ENCODE measurements at places on chromosomes 3 and 15.

DNA sequence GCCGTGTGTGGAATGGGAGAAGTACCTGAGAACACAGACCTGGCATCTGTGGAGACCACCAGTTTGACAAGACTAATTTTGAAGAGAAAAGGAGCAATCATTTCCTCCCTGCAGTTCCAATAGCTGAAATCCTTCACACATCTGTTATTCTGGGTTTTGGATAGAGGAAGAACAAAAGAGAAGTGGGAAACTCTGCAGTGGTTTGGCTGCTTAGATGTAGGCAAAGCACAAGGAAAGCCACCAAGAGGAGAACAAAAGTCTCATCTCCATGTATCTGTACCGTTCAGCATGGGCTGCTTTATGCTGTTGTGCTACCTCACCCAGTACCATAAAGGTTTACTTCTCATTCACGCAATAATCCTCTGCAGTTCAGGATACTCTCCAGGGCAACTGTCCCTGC, 153.1 kb upstream of the COL8A1 start:
- no peak for DNase-seq

GRCh38 chr3:127049393-127049792, 66.5 kb downstream of the PLXNA1 start:
- DNase-seq: no peak

DNA sequence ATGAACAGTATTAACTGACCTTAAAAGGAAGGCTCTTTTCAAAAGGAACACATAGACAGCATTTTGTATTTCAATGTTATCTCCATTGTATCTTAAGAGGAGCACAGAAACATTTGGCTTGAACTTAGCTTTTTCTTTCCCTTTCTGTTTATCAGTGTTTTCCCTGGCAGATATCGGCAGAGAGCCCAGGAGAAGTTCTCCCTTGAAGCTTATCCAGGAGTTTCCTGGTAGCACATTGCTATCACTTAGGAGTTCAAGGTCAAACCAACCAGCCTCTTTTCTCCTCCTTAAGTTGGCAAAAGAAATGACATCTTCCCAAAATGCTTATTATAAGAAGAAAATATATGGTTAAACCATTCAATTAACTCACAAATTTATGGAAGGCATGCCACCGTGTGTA, 344.6 kb upstream of the UBE2E2 start:
- DNase-seq: no peak

GRCh38 chr15:62809115-62809967, 233.2 kb upstream of the TPM1 start:
- no peak for DNase-seq

DNA sequence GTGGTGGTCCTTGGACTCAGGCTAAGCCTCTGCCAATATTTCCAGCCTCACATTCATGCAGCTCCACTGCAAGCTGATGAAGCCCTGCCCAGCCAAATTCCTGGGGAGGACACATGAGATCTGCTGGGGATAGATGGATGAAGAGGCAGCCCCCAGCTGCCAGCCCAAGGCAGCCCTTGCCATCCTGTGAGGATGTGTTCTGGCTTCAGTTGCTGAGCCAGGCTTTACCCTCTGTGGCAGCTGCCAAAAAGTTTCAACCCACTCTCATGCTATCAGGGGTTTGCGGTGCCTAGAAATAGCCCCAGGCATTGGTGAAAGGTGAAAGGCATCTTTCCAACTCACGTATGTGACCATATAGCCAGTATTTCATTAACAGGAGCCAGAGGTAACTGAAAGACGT, 37.6 kb downstream of the C2CD4A start:
- no peak for DNase-seq

DNA sequence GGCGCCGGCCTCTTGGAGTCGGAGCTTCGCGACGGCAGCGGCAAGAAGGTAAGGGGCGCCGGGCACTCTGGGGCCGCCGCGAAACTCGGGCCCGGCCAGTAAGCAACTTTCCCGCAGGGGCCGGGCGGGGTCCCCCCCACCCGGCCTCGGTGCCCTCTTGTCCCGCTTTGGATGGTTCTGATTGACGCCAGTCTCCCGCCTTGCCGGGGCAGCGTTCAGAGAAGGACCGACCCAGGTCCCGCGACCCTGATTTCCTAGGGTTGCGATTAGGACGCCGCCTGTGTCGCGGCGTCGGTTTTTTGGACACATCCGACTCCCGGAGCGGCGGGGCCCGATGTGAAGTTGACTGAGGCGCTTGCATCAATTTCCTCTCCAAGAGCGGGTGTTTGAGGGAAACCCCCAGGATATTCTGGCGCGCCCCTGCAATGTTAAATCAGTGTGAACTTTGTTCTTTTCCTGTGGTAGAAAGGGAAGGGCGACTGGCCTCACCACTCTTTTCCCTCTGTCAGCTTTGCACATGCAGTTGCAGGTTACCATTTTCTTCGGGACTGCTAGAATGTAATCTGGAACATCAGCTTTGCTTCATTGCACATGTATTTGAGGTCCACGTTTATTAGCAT, 755 bp downstream of the PDE8A start:
- DNase-seq: no peak

GRCh38 chr3:123525433-123525832, 59.4 kb downstream of the HACD2 start:
- no peak for DNase-seq

DNA sequence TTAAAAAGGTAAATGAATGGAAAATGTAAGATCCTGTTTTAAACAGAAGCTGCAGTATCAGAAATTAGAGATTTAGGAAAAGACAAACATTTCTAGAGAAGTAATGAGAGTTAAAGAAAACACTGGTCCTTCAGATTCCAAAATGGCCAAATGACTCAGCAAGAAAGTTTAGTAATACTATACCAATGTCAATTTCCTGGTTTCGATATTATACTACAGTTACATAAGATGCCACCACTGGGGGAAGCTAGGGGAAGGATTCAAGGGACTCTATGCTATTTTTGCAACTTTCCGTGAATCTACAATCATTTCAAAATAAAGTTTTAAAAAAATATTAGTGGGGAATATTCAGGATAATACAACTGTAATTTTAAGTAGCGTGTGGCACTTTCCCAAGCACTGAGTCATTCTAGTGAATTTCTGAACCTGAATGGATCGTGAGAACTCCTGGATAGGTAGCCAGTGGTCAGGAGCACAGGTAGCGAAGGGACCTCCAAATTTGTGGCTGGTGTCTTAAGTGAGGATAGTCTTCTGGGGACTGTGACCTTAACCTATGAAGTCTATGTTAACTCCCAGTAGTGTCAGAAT, 37.6 kb downstream of the TMCC1 start:
- DNase-seq: no peak

DNA sequence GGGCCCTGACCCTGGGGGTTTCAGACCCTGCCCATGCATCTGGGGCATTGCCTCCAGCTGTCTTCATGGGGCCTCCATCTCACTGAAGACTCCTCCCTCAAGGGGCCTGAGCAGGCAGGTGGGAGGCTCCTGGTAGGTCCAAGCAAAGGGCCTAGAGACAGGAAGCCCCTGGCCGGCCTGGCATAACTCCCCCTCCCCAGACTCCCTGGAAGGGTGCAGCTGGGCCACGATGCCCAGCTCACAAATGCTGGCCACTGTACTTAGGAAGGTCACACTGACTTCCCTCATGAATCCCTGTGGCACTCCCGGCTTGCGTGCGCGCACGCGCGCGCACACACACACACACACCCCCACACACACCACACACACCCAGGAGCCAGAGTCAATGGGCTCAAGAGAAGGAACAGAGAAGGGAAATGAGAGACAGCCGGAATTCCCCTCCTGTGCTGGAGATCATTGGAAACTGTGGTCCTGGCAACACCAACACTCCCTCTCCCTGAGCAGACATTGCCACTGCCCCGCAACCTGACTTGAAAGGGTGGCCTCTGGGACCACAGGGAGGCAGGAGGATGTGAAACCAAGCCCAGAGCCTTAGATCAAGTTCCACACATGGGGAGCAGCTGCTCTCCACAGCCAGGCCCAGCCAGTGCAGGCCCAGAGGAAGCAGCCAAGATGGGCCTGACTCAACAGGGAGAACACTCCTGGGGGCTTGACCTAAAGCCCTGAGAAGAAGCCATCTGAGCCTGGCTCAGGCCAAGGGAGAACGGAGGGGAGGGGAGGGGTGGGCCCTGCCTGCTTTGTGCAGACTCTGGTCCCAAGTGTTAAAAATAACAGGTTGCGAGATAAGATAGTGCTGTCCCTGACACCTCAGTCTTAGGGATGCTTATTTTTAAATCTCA, 69.7 kb downstream of the SCN5A start:
- DNase-seq: no peak

GRCh38 chr3:90253131-90253530, 1145.7 kb downstream of the EPHA3 start:
- DNase-seq: no peak

DNA sequence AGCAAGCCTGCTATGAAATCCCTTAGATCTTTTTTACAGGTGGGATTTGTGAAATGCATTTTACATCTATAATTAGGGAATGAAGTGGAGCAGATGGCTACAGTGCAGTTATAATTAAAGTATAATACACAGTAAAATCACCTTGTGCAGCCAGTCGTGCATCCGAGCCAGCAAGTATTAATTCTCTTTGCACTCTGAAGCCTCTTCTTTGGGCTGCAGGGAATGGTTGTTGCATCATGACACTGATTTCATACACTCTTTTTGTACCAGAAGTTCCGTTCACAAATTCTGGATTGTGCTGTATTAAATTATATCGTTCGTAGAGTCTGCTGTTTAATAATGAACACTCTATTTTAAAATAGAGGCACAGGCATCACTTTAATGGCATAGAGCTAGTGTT, 28.7 kb upstream of the TP63 start:
- DNase-seq: peak; percentile 24

DNA sequence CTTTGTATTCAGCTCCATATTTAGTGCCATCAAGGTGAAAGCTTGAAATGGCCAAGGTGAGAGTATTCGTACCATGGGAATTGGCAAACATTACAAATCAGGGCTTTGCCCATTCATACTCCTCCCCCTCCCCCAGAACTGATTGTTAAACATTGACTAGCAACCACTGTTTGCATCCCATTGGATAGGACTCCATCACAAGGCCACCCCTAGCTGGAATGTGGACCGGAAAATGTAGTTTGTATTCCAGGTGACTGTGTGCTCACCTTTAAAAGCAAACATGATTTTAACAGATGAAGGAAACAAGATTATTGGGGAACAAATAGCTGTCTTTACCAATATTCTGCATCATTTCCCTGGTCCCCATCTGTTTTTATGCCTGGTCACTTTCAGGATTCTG, 14.1 kb downstream of the ST3GAL6 start:
- no peak for DNase-seq

GRCh38 chr3:178560759-178561158, 24.5 kb downstream of the KCNMB2 start:
- DNase-seq: no peak

Data from NCI-H2081 treated with DMSO at 0.1 percent for 48 hours (cell line).